ENCODE measurements at places on chromosomes 11 and 22.

- no peak overlapping the region for H3K4me3 ChIP-seq
- DNase-seq = no peak
- H3K27ac ChIP-seq = no peak overlapping the region
- H3K27me3 ChIP-seq = peaks cover 8% of the 10 kb centered on the region
- H3K4me1 ChIP-seq = no peaks in the 10 kb centered on the region
These were observed 259.7 kb downstream of the TTC28 start for GRCh38 chr22:28419919-28420318.

GRCh38 chr11:103406357-103406756, 297.1 kb downstream of the DYNC2H1 start:
- H3K4me1 ChIP-seq = no peaks in the 10 kb centered on the region
- no peaks in the 10 kb centered on the region for H3K27me3 ChIP-seq
- no peak for DNase-seq

- no peaks in the 10 kb centered on the region for H3K36me3 ChIP-seq
- no peak for DNase-seq
- peaks cover 16% of the 10 kb centered on the region for H3K4me1 ChIP-seq
- no peak overlapping the region for H3K27ac ChIP-seq
These were observed 68.1 kb downstream of the IMMP1L start for GRCh38 chr11:31441296-31441695.

- no peaks in the 10 kb centered on the region for H3K4me1 ChIP-seq
- no peak overlapping the region for H3K4me3 ChIP-seq
- DNase-seq = no peak
- peaks cover 43% of the 10 kb centered on the region for H3K27me3 ChIP-seq
- H3K27ac ChIP-seq = no peak overlapping the region
These were observed 537.9 kb downstream of the NTM start for GRCh38 chr11:131908316-131908715.

DNA sequence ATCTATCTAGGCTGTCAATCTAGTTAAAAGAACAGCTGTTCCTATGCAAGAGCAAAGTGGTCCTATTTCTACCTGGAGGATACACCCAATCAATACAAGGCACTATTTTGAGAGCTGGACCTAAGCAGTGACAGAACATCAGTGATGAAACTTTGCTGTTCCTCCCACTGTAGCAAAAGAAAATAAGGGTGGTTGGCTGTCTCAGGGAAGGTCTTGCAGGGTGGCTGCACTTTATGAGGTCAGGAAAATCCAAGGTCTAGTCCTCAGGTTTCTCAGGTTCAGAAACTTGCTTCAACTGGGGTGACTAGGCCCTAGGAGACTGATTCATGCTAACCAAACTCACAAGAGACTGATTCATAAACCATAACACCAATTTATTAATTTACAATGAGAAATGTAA, 11.6 kb downstream of the CPSF7 start:
- peak overlapping the region; percentile 80 for H3K27ac ChIP-seq
- H3K27me3 ChIP-seq = no peaks in the 10 kb centered on the region
- DNase-seq = no peak
- H3K36me3 ChIP-seq = peaks cover 58% of the 10 kb centered on the region
- peaks cover 38% of the 10 kb centered on the region for H3K4me1 ChIP-seq
